ENCODE measurements at places on chromosomes 16 and 17.

DNA sequence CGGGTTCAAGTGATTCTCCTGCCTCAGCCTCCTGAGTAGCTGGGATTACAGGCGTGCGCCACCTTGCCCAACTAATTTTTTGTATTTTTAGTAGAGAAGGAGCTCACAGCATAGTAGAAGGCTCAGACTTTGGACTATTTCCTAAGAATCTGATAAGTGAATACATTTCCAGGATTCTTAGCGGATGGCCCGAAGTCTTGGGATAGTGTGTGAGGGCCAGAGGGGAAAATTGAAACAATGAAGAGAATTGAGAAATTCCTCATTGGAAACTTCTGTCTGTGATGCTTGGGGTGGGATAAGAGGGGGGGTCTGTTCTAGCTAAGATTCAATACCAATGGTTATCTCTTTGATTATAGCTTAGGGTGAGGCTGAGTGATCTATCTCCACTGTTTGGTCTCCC lies 183.3 kb downstream of the MSI2 start:
- DNase-seq = no peak

DNA sequence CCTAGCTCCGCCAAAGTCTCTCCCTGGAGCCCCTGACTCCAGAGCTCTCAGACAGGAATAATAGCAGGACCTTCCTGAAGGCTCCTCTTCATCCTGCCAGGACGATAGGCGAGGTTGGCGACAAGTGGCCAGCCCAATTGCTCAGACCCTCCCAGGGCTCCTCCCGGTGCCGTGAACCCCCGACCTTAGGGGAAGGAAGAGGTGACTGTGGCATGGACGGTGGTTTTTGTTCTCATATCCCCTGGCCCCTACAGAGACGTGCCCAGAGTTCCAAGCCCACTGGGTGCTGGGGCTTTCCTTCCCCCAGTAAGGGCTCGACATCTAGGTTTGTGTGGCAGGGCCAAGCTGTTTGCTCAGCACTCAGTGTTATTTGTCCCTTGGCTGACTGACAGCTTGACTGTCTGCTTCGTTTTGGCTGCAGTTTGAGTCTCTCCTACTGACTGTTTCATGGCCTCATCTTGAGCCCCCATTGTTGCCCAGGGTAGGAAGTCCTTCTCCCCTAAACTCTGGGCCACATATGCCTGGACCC lies 4.6 kb upstream of the ADCY7 start:
- DNase-seq = no peak

- DNase-seq = peak; percentile 78
Measured at GRCh38 chr17:36591434-36592315, at the start of gene DHRS11. TSS of gene DHRS11 (plus strand) at chr17:36591879. CDS start at chr17:36592010, 131 bp downstream.

DNA sequence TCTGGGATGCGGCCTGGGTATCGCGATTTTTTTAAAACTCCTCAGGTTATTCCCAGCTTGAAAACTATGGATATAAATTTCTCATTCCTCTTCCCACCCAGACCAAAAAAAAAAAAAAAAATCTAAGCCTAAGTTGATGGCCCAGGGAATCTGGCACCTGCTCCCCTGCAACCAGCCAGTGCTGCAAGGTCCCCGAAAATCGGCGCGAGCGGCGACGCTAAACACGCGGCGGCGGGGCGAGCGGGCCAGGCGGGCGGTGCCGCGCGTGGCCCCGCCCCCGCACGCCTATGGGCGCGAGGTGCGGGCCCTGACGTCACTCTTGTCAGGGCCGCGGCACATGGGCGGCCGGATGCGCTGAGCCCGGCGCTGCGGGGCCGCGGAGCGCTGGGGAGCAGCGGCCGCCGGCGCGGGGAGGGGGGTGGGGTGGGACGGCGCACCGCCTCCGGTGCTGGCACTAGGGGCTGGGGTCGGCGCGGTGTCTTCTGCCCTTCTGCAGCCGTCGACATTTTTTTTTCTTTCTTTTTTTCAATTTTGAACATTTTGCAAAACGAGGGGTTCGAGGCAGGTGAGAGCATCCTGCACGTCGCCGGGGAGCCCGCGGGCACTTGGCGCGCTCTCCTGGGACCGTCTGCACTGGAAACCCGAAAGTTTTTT lies at the start of gene HLF:
Gene HLF, plus strand, starts transcription at position 316 of the 654 bp plus-strand sequence. CDS start 525 bp downstream, outside the sequence.
- DNase-seq = peak; percentile 81

GRCh38 chr17:2825253-2825970 lies 29.2 kb downstream of the RAP1GAP2 start:
- no peak for DNase-seq

DNA sequence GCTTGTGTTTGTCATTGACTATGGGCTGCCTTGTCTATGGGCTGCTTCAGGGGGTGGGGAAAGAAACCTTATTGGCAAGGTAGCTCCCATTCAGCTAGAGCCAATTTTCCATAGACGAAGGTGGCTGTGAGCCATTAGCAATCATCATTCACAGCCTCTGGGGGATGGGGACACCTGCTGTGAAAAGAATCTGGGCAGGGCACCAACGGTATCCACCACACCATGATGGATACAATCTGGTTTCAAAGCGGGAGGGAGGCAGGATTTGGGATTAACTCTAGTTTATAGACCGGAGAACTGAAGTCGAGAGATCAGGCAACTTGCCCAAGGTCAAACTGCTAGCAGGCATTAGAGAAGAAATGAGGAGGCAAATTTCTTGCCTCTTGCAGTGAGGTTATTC lies 182.3 kb downstream of the SHISA9 start:
- no peak for DNase-seq

DNA sequence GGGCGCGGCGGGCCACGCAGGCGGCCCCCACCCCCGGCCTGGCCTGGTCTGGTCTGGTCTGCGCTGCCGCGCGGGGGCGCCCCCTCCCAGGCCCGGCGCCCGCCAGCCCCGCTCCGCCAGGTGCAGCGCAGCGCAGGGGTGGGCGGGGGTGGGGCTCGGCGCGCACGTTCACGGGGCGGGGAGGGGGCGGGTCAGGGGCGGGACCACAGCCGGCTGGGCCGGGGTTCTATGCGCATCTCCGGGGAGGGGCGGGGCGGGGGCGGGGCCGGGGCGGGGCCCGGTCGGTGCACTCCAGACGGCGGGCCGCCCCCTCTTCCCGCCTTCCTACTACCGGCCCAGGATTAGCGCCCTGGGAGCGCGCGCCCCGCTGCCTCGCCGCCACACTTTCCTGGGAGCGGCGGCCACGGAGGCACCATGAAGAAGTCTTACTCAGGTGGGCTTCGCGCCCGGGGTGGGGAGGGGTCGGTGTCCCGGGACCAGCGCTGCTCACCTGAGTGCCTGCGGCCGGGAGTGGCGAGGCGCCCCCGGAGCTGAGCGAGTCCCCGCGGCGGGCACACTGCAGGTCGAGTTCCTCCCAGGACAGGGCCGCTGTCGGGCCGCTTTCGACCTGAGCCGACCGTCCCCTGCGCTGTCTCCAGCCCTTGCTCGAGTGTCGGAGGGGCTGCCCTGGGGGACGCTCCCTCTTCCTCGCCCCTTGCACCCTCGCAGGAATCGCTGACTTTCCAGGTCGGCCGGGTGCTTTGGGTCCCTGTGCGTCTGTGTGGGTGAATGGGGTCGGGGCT lies 140.5 kb downstream of the SEC14L1 start:
- peak; percentile 51 for DNase-seq

- DNase-seq = no peak
Measured at GRCh38 chr17:68711858-68712257, 110.7 kb upstream of the FAM20A start.

- DNase-seq = no peak
Measured at GRCh38 chr17:48406936-48407567, 23.0 kb downstream of the SKAP1 start.

DNA sequence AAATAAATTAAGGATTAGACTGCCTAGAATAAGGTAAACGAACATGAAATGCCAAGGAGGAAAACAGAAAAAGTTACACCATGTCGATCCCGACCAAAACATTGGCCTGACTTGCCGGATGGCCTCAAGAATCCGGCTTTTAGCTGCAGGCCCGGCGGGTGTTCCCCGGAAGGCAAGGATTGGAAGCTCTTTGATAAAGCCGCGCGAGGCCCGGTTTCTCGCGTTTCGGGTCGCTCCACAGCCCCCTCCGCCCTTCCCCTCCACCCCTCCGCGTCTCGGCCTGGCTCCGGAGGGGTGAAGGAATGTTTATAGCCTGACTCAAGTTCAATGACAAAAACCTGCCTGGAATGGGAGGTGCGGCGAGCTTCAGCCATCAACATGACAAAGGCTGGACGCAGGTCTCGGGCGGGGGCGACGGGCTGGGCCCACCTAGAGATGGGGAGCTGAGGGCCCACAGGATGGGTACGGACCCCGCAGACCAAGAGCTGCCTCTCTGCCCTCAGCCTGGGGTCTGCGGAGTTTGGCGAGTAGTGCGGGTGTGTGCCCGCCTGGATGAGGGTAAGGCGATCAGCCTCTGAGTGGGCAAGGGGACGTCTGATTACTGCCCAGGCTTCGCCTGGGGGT lies 2.6 kb downstream of the PRAC1 start:
- no peak for DNase-seq

DNA sequence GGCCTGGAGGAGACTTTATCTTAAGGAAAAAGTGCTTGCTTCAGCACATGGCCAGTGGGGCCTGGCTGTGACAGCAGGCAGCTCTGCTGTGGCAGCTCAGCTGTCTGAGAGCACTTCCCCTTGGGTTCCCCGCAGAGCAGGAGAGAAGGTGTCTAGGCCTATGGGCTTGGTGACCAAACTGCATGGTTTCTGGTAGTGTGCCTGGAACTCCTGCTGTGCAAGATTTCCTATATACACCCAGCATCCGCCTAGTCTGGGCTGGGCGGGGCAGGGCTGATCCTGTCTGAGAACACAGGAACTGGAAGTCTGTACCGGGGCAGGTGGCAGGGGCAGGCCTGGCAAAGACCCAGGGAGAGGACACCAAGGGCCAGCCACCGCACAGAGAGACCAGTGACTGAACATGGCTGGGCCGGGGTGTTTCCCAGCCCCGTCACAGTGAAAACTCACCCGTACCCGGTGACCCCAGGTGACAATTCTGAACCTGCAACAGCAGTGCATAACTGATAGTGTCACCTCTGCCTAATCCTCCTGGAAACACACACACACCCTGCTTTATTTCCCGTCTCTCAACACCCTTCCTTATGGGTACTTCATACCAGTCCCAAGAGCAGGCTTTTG lies 39.3 kb downstream of the CHD9 start:
- peak; percentile 52 for DNase-seq

- no peak for DNase-seq
Measured at GRCh38 chr17:13741744-13742143, 140.0 kb upstream of the HS3ST3A1 start.

DNA sequence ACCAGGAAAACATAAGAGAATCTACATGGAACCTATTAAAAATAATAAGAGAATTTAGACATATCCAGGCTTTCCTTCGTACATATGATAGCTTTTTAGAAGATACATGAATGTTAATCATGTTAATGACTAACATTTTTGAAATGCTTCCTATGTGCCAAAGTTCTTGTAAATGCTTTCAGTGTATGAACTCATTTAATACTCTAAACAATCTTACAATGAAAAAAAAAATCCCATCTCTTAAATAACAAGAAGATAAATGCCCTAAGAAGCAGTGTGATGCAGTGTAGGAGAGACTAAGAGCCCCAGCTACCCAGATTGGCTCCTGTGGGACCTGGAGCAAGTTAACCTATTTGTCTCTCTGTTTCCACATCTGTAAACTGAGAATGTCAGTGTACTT lies 220.4 kb upstream of the MYOCD start:
- DNase-seq = no peak

DNA sequence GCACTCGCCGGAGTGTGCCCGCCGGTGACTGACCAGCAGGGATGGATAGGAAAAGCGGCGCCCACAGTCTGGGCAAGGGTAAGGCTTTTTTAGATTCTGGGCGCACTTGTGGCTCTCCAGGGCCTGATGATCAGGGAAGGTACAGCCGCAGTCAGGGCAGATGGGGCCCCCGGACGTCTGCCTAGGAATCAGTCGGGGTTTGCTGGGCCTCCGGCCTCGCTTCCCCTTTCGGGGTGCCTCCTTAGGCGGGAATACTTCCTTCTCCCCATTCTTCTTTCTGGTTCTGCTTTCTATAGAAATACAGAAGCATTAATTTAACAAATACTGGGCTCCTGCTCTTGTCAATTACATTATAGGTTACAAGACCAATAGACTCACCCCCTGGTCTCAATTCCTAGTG lies 5.0 kb downstream of the ZNF689 start:
- no peak for DNase-seq

DNA sequence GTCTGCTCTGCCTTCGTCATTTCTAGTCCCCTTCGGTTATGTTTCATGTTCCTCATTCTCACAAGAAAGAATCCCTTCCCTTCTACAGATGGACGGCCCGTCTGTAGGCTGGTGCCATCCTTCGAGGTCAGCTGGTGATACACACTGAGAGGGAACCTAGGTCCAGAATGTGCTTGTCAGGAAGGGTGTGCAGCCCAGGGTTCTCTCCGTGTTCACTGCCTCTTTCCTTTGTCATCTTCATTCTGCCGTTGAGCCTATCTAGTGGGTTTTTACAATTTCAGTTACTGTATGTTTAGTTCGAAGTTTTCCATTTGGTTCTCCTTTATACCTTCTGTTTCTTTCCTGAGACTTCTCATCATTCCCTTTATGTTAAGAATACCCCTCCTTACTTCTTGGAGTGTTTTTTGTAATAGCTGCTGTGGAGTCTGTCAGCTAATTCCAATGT lies 18.9 kb downstream of the KIAA0513 start:
- no peak for DNase-seq

DNA sequence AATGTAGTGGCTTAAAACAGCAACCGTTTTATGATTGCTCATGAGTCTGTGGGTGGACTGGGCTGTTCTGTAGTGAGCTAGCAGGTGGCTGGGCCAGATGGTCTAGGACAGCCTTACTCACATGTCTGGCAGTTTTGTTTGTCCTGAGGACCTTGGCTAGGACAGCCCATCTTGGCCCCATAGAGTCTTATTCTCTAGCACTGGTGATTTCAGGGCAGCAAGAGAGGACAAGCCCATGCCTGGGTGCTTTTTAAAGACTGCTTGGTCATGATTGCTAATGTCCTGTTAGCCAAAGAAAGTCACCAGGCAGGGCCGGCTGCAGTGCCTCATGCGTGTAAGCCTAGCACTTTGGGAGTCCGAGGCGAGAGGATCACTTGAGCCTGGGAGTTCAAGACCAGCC lies 139.8 kb downstream of the KATNIP start:
- DNase-seq = no peak

- no peak for DNase-seq
Measured at GRCh38 chr16:79069633-79070032, 530.9 kb downstream of the MAF start.

GRCh38 chr17:9767432-9767991 lies 23.9 kb downstream of the DHRS7C start:
- no peak for DNase-seq

DNA sequence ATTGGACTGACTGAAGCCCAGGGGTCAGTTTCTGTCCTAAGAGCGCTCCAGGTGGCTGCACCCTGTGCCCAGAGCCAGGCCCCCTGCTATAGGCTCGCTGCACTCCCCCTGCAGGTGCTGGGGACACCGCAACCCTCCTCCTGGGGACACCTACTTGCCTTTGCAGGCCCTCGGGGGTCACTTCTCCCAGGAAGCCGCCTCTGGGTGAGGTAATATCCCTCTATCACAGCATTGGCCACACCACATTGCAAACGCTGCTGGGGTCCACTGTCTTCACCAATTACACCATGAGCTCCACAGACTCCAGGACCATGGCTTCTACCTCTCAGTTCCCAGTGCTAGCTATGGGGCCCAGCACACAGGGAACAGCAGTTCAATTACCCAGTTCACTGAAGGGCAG lies 14.9 kb downstream of the USP36 start:
- DNase-seq = no peak

All from mucosa of gallbladder (tissue), 1 donor.